ENCODE measurements at places on chromosomes 7 and 10. TPM values are rescaled to one million over a fixed set of nuclear protein-coding genes. Genes with fewer than 3 reads are reported as not detected.

FBXL13 gene
- total RNA-seq, result 12.3 TPM

NPFFR1 gene
- 2.2 TPM for total RNA-seq

GNGT1 gene
- total RNA-seq, result not detected

TMEM270 gene
- total RNA-seq, result 1.1 TPM

WEE2 gene
- total RNA-seq, result not detected

AEBP1 gene
- total RNA-seq, result 43.4 TPM

GPR22 gene
- total RNA-seq, result not detected

CALY gene
- total RNA-seq, result not detected

OPTN gene
- 45.6 TPM for total RNA-seq

LRRN3 gene
- 4.7 TPM for total RNA-seq

- DNase-seq, result peak; percentile 76
These were observed 35.0 kb downstream of the LAMB4 start for GRCh38 chr7:108094933-108095710.

DNA sequence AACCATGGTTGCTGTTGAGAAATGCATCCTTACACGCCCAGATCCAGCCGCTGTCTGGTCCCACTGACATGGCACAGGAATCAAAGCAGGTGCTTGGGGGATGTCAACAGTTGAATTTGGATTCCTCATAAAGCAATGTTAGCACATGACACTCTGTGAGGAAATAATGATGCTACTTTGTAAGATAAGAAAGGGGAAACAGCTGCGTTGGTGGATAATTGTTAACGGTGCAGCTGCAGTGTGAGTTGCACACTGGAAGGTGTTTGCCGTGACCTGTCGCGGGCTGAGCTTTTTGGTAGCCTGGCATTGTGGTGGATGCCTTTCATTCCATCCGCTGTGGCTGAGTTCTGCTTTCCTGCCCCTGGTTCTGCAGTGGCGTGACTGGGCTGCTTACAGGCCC lies 113.9 kb downstream of the MGMT start:
- no peak for DNase-seq

DNA sequence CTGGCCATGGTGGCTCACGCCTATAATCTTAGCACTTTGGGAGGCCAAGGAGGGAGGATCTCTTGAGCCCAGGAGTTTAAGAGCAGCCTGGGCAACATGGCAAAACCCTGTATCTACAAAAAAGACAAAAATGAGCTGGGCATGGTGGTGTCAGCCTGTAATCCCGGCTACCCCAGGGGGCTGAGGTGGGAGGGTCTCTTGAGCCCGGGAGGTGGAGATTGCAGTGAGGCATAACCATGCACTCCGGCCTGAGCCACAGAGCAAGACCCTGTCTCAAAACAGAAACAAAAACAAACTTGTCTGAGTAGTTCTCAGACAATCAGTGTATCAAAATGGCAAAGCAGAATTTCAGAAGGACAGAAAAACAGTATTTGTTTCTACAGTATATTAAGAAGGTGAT lies 45.2 kb upstream of the BPGM start:
- no peak for DNase-seq

- DNase-seq, result no peak
These were observed 1.5 kb downstream of the GSDME start for GRCh38 chr7:24755541-24756407.

DNA sequence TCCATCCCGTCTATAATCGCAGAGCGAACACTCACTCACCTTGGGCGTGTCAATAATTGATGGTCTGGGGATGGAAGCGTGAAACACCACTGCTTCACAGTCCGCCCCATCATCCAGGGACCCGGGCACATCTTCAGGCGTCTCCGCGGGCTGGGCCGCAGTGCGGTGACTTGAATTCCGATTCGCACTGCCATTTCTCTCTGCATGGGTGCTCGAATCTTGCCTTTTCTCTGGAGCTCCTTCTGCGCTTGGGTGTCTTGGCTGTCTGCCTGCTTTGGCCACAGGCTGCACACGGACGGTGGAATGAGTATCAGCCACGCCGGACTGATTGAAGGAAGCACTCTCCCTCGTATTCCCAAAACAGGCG lies 500 bp downstream of the FAM107B start:
- no peak for DNase-seq

DNA sequence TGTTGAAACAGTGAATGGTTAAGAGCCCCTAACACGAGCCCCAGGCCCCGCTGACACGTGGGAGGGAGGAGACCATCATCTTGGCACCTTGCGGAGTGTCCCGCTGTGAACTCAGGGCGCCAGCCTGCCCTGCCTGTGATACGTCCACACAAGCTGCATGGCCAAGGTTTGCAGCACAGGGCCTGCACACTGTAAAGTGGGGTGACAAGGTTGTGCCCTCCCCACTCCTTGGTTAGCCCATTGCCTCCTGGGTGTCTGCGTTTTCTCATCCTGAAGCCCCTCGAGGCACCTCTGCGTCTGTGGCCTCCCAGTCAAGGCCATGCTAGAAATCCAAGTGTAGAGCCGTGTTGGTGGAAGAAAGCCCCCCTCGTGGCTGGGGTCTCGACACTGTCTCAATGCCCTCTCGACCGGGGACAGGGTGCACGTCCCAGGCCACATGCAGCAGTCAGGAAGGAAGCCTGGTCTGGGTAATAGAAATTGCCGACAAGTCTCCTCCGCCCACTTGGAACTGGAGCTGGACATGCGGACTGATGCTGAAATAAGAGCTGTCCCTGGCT lies 192.1 kb downstream of the DNAJB6 start:
- no peak for DNase-seq

DNA sequence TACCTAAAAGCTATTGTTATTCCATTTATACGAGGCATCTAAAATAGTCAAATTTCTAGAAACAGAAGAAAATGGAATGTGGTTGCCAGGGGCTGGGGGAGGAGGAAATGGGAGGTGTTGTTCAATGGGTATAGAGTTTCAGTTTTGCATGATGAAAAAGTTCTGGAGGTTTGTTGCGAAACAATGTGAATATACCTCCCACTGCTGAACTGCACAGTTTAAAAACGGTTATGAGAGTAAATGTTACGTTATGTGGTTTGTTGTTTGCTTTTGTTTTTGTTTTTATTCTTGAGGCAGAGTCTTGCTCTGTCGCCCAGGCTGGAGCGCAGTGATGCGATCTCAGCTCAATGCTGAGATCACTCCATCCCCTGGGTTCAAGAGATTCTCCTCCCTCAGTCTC lies 64.9 kb upstream of the NRBF2 start:
- DNase-seq, result no peak

GRCh38 chr7:40489844-40490602 lies 355.2 kb downstream of the SUGCT start:
- DNase-seq, result no peak

DNA sequence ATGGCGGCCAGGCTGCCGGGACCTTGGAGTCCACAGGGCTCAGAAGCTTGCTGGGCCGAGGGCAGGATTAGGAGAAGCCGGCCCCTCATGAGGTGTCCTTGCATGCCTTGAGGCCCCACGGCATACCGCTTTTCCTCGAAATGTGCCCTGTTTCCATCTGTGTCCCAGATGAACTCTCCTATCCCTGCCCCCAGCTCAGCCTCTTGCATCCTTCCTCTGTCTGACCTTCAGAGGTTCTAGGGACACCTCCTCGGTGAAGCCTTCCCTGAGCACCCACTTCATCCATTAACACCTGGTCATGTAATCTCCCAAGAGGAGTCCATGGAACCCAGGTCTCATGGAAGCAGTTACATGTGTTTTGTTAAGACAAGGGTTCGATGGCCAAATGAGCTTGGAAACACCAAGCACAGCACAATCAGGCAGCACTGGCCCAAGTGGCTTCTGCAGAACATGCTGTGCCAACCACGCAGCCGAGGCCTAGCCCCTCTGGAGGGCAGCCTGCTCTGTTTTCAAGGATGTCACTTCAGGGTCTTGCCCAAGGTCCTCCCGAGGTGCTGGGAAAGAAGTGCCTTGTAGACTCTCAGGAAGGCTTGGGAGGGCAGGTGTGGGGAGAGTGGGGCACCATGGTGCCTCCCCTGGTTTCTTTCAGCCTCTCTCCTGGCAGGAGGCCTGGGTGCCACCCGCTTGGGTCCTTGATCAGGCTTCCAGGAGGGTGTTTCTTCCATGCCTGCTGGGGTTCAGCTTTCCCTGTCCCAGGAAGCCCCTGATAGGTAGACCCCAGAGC lies 124.3 kb downstream of the NEURL1 start:
- DNase-seq, result no peak

GRCh38 chr7:40327873-40328272 lies 193.1 kb downstream of the SUGCT start:
- DNase-seq, result no peak

- DNase-seq, result peak; percentile 84
These were observed 625 bp downstream of the IPMK start for GRCh38 chr10:58266826-58267712.

DNA sequence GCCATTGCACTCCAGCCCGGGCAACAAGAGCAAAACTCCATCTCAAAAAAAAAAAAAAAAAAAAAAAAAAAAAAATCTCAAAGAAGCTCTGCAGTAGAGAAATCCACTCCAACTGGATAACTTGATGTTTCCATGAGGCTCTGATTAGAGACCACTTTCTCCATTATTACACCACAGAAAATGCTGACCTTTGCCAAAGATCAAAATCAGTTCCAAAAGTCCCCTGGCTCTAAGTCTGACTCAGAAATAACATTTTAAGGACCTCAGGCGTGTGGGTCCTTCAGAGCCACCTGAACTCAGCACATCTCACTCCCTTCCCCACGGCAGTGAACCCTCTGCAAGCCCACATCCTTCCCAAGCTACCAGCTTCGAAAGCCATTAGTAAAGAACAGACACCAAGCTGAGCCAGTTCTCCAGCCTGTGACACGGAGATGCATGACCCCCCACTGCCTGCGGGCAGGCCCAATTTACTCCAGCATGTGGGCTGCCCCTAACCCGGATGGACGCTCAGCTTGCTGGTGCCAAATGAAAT lies 13.8 kb upstream of the TMEM120A start:
- no peak for DNase-seq

Data from lung (tissue), 17 donors.